ENCODE measurements at places on chromosomes 2 and 18. TPM values are rescaled to one million over a fixed set of nuclear protein-coding genes. Genes with fewer than 3 reads are reported as not detected.
A peak's percentile ranks its signal among the peaks of the same experiment; 100 is the strongest.

The PHLPP1 gene
- total RNA-seq, result 44.1 TPM

The CCDC74A gene
- total RNA-seq, result 15.5 TPM

DNA sequence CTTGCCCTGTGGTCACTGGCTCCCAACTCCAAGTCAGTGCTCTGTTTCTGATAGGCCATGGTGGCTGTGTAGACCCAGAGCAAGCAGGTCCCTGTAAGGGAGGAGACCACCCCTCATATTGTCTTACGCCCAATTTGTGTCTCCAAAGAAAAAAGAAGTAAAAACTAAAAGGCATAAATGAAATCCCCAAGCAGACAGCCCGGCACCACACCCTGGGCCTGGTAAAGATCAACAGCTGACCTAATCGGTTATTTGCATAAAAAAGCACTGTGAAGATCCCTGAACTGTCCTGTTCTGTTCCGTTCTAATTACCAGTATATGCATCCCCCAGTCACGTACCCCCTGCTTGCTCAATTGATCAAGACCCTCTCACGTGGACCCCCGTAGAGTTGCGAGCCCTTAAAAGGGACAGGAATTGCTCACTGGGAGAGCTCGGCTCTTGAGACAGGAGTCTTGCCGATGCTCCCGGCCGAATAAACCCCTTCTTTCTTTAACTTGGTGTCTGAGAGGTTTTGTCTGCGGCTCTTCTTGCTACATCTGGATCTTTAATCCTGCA is 364.1 kb upstream of the HS6ST1 start:
- DNase-seq, result no peak

DNA sequence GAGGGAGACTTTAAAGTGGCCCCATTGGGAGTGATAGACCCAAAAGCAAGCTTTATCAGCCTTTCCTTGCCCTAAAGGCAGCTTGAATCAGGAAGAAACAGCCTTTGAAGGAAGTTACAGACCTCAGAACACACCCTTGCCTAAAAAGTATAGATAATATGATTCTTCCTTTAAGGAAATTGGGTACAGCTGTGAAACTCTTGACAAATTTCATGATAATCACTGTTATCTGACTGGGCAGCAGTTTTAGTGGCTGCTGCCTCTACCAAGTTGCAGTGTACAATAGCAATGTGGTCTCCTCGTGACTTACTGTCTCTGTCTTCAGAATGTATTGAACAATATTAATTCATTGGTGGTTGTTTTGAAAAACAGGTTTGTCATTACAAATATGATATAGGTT is 16.7 kb downstream of the HOXD1 start:
- no peak for DNase-seq

The ONECUT2 gene
- total RNA-seq, result 0.45 TPM

GRCh38 chr2:236136538-236136937 is 31.6 kb downstream of the GBX2 start:
- no peak for DNase-seq

The SPATS2L gene
- total RNA-seq, result 77.4 TPM

GRCh38 chr2:215693999-215694580 is 258.2 kb upstream of the FN1 start:
- no peak for DNase-seq

The ITGB6 gene
- 12.3 TPM for total RNA-seq

GRCh38 chr2:189379287-189379630 is 62.0 kb upstream of the WDR75 start:
- no peak for DNase-seq

The UGT1A4 gene
- total RNA-seq, result not detected

- DNase-seq, result no peak
These were observed 102.2 kb upstream of the MSH2 start for GRCh38 chr2:47300609-47301276.

DNA sequence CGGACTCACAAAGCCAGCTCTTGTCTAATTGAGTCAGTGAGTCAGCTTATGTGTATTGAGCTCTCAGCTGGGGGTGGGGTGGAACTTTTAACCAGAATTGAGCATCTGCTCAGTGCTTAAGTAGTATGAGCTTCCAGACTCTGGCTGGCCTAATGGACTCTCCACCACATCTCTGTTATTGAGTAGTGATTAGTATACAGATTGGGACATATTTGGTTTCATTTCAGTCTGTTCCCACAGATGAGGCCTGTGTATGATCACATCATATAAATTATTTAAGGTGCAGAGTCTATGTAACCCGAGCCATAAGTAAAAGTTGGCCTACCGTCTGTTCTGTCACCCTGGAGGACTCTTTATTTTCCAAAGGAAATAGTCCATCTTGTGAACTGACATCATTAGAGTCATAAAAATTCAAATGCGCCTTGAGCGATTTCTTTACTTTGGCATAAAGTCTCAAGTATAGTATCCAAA is 152.1 kb downstream of the THSD7B start:
- no peak for DNase-seq

DNA sequence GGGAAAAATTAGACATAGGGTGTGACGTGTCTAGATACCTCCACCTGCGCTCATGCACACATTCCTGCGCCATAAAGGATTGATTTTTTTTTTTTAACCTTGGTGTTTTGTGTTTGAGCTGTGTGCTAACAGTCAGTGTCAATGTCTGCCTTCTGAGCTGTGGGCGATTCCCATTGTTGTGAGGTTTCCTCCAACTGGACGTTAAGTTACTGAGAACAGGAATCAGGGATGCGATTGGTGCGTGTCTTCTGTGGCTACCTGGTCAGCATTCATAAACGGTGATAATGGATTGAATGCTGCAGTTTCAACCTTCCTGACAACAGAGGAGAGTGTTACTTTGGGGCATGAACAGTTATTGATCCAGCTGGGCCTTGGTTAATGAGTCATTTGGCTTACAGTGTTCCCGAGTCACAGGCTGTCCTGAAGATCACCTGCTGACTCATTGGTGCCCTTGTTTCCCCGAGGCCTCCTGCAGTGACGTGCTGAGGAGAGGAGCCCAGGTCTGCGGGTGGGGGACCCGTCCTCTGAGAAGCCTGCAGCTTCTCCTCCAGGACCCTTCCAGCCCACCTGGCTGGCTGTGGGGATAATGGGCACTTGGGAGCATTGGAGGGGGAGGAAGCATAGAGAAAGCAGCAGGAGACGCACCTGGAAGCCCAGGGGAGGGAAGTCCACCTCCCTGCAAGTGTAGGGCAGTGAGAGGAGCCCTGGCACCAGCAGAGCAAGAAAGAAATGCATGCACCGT is 25.8 kb upstream of the CABYR start:
- no peak for DNase-seq

The CDH7 gene
- total RNA-seq, result 1.0 TPM

The C2orf92 gene
- 7.0 TPM for total RNA-seq

The DPP10 gene
- 5.1 TPM for total RNA-seq

DNA sequence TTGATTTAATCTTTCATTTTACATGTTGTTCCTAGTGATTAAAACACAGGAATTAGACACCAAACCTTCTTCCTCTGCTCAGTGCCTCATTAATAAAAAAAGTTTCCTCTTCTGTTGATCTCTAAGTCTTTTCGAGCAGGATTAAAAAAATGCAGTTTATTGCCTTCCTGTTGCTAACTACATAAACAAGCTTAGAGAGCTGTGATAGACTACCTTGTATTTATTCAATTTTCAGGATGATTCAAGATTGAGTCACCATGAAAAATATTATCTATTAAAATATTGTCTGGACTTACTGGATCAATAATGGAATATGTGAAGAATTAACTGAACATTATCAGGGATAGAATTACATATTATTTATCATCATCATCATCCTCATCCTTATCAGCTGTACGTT is 1089.6 kb upstream of the CNTNAP5 start:
- no peak for DNase-seq

DNA sequence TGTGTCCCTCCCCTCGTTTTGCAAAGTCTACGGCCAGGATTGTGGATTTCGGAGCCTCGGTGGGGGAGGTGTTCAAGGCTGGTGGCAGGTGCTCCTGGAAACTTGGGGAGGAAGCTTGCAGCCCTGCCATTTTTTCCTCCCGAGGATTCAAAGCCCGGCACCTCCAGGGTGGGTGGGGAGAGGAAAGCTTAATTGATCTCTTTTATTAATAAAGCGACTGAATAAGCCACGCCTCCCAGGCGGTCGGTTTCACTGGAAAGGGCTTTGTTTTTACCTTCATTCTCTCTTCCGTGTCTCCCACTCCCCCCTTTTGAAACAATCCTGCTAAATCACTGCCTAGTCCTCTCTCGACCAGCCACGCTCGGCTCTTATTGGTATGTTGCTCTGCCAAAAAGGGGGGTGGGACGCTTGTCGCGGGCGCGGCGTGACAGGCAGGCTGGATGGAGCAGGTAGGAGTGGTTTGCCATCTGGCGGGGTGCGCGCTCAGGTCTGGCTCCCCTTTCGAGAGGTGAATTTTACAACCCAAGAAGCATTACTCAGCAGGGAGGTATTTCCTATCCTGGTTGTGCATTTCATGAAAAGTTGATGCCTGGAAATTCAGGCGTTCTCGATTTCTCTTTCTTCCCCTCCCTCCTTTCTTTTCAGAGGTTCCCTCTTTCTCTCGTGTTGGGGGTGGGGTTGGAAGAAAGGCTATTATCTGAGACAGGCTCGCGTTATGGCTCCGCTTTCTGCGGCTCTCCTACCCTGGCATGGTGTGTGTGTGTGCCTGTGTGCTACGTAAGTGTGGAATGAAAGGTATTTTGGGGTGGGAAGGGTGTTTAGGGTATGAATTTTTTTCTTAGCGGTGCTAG is 1.4 kb downstream of the NEDD4L start:
- peak; percentile 88 for DNase-seq

GRCh38 chr2:222837643-222838056 is 23.2 kb upstream of the ACSL3 start:
- DNase-seq, result peak; percentile 69

- DNase-seq, result no peak
These were observed 80.7 kb downstream of the FHOD3 start for GRCh38 chr18:36378205-36378604.

The COLEC12 gene
- 35.0 TPM for total RNA-seq

DNA sequence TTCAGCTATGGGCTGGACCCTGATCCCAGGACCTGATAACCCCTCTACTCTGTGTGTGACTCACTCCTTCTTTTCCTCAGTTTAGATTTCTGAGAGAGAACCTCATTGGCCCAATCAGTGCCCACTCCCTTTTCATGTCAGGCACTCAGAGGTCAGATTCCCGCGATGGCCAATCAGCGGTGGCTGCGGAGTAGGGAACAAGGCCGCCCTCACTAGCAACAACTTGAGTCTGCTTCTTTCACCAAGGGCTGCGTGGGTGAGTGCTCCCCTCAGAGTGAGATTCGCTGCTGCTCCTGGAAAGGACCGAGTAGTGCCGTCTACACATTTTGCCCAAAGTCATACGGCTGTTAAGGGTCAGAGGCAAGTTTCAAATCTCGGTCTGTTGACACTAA is 34.7 kb downstream of the NPPC start:
- DNase-seq, result no peak

The CD8A gene
- total RNA-seq, result 2.5 TPM

The PRSS56 gene
- not detected for total RNA-seq

The TMEM150A gene
- total RNA-seq, result 32.3 TPM

Data from prostate gland (tissue), 2 donors.